ENCODE measurements at places on chromosomes 1 and 21.
A peak's percentile ranks its signal among the peaks of the same experiment; 100 is the strongest.

- no peak for DNase-seq
These were observed 12.8 kb downstream of the MYOM3 start for GRCh38 chr1:24098943-24099638.

DNA sequence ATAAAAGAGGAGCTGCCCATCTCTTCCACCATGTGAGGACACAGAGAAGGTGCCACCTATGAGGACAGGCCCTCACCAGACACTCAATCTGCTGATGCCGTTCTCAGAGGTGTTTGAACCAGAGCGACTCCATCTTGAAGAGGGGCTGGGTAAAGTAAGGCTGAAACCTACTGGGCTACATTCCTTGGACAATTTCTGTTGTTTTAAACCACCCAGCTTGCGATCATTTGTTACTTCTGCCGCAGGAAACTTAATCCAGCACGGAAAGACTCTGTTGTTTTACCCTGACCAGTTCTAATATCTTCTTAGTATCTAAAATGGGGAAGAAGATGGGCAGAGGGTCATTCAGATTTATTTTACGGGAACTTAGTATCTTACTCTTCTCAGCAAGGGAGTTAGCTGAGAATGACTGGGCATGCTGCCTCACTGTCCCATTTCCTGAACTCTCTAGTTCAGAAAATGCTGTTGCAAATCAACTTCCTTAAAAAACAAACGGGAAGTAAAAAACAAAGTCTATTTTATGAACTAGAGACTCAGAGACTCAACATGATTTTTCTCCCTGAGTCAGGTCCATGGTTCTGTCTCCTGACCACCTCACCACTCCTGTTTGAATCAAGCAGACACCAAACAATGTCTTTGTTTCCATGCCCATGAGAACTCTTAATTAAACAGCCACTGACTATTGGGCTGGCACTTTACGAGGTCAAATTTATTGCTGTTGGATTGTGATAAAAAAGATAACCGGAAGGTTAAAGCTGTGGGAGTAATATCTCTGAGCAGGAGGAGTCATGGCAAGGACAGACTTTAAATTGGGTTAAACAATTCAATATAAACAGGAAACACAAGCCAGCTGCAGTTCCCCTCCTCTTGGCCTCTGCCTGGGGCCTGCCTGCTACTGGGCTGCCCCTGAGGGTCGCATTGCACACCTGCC lies 23.8 kb upstream of the IFNAR1 start:
- no peak for DNase-seq

DNA sequence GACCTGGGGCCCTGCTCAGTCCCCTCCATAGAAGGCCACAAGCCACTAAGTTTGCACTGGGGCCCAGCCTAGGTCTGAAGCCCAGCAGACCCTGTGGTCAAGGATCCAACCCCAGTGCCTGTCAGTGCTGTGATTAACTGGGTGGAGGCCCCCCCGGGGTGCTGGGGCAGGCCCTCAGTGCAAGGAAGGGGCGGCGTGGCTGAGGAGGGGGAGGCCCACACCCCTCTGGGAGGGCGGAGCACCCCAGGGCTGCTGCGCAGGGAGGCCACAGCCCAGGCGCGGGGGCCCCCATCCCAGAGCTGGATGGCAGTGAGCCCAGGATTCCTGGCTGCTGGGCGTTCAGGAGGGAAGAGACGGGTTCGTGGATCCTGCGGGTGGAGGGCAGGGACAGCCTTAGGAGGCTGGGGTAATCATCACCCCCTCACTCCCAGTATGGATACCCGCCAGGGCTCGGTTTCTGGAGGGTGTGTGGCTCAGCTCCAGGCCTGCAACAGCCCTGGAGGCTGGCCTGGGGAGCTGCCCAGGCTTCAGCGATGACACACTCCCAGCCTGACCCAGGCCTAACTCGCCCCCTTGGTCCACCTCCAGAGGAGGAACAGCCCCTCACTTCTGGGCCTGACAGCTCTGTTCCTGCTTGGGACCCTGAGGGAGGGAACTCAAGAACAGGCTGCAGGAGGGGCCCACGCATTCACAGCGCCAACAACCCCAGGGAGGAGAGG lies 890 bp downstream of the GJC2 start:
- no peak for DNase-seq

GRCh38 chr1:156152628-156153027 lies 757 bp upstream of the SEMA4A start:
- no peak for DNase-seq

DNA sequence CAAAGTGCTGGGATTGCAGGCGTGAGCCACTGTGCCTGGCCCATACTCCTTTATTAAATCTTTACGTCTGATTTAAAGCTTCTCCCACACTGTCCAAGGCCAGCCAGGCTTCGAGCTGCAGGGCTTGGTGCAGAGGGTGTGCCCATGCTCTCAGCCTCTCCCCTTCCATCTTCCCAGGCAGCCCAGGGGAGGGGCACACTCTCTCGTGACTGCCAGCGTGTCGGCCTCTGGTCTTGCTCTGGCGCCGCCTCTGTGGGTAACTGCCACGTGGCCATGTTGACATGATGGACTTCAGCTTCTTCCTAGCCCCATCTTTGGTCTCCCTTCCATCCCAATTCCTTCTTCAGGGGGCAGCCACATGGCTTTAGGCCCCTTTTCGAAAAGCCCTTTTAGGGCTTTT lies 4.7 kb downstream of the GPR137B start:
- no peak for DNase-seq

DNA sequence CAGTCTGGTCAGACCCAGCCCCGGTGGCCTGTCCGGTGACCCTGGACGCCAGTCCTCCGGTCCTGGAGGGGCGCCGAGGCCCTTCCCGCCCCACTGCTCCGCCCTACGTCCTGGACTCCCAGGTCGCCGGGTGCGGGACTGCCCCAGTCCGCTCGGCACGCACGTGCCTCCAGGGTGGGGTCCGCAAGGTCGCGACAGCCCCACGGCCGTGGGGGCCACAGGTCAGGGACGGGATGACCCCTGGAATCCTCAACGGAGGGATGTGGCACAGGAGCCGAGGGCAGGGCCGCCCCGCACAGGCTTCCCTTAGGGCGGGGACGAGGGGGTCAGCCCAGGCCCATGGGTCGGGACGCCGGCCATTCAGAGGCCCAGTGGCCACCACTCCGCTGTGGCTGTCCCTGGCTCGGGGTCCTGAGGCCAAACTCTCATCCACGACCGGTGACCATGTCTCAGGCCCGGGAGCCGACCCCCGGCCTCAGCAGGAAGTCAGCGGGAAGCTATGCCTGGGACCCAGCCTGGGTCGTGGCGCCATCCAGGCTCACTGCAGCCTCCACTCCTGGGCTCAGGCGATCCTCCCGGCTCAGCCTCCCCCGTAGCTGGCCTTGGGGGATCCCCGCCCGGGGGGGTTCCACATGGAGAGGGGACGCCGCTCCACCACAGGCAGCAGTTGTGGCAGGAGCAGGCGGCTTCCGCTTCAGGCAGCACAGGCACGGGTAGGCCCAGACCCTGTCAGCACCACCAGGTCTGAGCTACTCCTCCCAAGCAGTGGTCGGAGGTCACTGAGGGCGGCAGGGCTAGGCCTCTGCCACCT lies 599 bp upstream of the TMEM240 start:
- DNase-seq: no peak

GRCh38 chr1:227944931-227945890 lies 2.5 kb downstream of the WNT9A start:
- DNase-seq: peak; percentile 69

DNA sequence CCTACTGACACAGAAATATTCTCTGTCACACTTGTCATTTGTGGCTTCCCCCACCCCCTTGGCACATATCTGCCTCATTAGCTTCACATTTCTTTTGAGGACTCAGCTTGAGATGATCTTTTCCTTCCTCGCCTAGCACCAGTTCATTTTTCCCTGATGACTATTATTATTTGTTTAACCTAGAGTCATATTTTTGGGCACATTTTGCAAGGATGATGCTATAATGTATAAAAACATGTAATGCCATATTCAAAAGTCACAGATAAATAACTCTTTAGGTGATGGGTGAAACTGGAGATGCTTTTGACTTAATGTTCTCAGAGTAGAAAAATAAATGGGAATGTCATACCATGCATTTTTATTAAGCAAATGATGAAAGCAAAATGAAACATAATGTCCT lies 202.7 kb downstream of the BACH1 start:
- DNase-seq: no peak

DNA sequence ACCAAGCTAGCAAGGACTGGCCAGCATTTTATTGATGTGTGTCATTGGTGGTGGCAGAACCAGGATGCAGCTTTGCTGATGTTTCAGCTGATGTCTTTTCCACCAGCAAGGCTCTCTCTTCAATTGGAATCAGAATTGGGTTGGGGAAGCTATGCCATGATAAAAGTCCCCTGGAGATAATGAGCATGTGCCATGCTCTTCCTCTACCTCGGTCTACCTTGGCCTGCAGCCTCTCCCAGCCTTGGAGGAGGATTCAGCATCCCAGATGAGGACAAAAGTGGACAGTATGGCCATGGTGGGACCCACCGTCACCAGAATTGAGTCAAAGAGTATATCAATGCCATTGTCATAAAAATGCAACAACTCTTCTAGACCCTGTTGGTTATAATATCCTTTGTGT lies 8.6 kb downstream of the AVPR1B start:
- no peak for DNase-seq

- no peak for DNase-seq
These were observed 1.9 kb upstream of the NTNG1 start for GRCh38 chr1:107138767-107139445.

DNA sequence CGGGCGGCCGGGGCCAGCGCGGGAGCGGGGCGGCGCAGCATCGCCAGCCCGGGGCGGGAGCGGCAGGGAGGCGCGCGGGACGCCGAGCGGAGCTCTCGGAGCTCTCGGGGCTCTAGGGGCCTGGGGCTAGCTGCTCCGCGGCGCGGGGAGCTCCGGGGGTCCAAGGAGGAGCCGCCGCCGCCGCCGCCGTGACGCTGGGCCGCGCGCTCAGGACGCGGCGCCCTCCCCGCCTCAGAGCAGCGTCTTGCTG lies 147 bp downstream of the CLSTN1 start:
- DNase-seq: no peak

DNA sequence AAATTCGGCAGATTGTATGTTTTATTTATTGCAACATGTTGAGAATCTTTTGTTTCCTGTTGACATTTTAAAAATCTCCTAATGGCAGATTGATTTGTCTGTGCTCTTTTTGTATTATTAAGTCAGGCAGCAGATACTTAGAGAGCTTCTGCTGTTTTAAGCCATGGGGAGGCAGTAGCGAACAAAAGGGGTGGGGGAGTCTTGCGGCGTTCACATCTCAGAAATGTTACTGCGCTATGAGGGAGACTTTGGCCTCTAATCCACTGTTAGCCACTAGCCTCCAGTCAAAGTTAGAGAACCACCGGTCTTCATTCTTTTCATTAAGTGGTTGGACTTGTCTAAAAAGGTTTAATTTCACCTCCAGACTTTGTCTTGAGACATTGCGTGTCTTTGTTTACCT lies 93.6 kb downstream of the DYRK1A start:
- DNase-seq: no peak

DNA sequence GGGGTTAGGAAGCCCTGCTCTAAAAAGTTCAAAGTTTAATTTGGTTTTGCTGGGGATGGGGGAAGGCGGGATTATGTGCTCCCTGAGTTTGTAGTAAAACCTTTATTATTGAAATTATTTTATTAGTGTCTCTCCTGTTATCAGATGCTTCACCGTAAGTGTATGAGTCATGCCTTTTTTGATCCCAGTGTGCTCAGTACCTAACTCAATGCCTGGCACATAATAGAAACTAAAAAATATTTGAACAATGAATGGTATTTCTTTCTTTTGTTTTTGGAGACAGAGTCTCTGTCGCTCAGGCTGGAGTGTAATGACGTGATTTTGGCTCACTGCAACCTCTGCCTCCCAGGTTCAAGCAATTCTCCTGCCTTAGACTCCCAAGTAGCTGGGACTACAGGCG lies 6.4 kb downstream of the SNRPE start:
- DNase-seq: no peak

- no peak for DNase-seq
These were observed 8.6 kb downstream of the SMAP2 start for GRCh38 chr1:40382108-40382460.

DNA sequence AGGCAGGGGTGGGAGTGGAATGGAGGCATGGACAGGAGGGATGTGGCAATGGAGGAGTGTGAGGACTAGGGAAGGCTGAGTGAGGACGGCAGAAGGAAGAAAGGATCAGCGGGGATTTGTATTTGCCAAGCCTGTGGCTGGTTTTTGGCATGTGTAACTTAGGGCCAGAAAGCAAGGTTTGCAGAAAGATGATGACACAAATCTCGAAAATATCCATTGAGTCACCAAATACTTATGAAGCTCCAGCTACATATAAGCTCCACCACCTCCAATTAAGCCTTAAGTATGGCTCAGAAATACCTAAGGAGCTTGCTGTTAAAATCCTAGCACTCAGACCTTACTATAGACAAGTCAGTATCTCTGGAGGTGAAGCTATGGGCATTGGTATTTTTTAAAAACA lies 90.1 kb downstream of the OMA1 start:
- no peak for DNase-seq

DNA sequence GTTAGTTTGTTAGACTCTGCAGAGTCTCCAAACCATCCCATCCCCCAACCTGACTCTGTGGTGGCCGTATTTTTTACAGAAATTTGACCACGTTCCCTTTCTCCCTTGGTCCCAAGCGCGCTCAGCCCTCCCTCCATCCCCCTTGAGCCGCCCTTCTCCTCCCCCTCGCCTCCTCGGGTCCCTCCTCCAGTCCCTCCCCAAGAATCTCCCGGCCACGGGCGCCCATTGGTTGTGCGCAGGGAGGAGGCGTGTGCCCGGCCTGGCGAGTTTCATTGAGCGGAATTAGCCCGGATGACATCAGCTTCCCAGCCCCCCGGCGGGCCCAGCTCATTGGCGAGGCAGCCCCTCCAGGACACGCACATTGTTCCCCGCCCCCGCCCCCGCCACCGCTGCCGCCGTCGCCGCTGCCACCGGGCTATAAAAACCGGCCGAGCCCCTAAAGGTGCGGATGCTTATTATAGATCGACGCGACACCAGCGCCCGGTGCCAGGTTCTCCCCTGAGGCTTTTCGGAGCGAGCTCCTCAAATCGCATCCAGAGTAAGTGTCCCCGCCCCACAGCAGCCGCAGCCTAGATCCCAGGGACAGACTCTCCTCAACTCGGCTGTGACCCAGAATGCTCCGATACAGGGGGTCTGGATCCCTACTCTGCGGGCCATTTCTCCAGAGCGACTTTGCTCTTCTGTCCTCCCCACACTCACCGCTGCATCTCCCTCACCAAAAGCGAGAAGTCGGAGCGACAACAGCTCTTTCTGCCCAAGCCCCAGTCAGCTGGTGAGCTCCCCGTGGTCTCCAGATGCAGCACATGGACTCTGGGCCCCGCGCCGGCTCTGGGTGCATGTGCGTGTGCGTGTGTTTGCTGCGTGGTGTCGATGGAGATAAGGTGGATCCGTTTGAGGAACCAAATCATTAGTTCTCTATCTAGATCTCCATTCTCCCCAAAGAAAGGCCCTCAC lies at the start of gene OLIG2:
Gene OLIG2 (plus strand): TSS at position 447 of the 954 bp plus-strand sequence. CDS start 928 bp downstream, outside the sequence.
- DNase-seq: peak; percentile 82

GRCh38 chr21:16837321-16837720 lies 675.5 kb upstream of the CXADR start:
- no peak for DNase-seq

DNA sequence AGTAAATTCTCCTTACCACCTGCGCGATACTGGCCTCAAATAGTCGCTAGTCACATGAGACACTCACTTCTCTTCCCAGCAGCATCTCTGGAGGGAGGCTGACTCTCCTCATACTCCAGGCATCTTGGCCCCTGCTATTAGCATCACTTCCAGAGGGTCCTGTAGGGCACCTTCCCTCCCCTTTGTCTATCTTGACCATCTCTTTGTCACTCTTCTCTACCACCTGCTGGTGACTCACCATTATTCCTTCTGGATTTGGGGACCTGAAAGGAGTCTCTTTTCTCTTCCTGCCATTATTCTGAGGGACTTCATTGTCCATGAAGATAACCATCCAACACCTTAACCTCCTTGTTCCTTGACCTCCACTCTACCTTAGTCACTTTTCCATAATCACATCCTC lies 31.7 kb upstream of the GPR37L1 start:
- DNase-seq: no peak

- DNase-seq: no peak
These were observed 33.3 kb downstream of the LAMB3 start for GRCh38 chr1:209618756-209619420.

All from NCI-H510A (cell line).